ENCODE measurements at places on chromosomes 7 and 10.

DNA sequence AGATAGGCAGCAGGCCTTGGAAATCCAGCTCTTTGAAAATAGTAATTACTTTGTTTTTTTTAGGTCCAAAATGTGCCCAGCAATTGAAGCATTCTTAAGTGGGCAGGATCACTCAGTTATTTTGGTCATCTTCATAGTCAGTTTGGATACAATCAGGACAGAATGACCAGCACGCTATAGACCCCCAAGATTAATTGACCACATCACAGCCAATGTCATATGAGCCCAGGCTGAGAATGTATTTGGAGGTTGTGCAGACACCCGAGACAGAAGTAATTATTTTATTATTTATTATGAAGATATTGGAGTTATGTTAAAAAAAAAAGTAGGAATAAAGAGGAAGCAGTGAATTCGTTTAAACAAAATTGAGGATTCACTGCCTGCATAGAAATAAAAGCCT, 93.3 kb upstream of the PFKP start:
- no peak for DNase-seq

- peak; percentile 70 for DNase-seq
Measured at GRCh38 chr7:72493850-72494661, 81.9 kb upstream of the CALN1 start.

DNA sequence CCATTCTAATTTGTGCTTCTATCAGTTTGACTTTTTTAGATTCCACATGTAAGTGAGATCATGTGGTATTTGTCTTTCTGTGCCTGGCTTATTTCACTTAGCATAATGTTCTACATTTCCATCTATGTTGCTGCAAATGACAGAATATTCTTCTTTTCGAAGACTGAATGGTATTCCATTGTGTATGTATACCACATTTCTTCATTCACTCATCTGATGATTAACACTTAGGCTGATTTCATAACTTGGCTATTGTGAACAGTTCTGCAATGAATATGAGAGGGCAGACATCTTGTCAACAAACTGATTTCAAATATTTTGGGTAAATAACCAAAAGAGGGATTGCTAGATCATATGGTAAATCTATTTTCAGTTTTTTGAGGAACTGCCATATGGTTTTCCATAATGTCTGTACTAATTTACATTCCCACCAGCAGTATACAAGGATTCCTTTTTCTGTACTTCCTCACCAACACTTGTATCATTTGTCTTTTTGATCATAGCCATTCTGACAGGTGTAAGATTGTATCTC, 52.9 kb downstream of the ZNF22 start:
- DNase-seq: no peak

DNA sequence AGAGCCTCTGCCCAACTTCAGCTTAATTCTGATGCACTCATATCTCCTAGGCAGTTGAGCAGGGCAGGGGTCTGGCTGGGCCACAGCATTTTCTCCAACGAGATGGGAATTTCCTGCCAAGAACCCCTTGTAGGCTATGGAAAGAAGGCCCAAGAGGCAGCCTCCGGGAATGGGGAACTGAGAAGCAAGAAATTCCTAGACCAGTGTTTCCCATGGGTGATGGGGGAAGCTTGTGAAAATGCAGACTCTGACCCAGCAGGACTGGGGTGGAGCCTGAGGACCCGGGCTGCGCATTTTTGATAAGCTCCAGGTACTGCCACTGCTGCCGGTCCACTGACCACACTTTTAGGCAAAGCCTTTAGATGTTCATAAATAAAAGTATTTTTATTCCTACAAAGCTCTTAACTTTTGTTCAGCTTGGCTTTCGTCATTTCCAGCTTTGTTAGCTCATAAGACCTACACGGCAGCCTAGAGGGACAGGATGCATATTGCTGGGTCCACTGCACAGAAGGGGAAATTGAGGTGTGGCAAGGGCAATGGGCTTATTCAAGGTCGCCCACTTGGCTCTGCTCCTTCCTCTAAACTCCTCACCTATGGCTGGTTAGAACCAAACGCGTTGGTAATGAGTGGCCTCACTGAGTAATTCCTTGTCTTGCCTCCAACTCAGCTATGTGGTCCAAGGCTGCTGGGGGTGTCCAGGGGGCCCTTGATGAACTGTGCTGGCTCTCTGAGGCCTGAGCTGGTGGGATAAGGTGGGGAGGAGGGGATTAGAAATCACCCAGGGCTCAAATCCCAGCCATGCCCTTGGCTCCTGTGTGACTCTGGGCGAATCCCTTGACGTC, 29.5 kb downstream of the ZCCHC24 start:
- no peak for DNase-seq

DNA sequence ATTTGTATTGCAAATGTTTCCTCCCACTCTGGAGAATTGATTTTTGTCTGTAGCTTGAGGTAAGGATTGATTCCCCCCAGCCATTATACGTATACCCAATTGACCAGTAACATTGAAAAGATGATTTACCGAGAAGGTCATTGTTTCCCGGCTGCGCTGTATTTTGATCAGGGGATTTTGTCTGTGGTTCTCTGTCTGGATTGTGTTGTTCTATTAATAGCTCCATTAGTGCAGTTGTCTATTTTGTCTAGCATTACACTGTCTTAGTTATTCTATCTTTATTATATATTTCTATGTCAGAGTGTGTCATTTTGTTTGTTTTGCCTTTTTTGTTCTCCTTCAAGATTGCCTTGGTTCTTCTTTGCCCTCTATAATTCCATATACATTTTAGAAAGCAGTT, 37.7 kb downstream of the AHR start:
- no peak for DNase-seq

- DNase-seq: no peak
Measured at GRCh38 chr10:23147035-23147434, 45.1 kb upstream of the PTF1A start.

DNA sequence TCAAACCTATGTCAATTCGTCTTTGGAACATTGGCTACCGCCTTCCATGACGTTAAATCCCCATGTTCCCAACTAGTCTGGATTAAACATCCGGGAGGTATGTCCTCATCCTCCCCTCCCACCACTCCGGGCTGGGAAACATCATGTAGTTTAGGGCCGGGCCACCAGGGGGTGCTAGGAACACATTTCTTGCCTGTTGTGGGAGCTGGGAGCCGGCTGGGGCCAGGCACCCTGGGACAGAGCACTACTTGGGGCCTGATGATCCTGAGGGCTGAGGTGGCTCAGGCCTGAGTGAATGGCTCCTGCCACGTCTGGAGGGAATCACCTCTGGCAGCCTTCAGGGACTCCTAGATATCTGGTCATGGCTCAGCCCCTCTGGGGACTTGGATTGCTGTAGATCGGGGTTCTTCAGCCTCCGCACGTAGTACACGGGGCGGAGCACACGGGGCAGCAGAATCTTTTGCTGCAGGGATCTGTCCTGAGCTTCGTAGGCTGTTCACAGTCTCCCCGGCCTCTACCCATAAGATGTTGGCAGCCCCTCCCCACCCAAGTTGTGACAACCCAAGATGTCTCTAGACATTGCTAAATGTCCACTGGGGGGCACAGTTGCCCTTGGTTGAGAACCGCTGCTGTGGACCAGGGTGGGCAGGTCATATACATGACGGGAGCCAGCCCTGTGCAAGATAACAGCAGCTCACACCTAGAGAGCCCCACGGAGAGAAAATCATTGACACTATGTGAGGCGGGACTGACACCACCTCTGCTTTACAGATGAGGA, 141.2 kb upstream of the ZNF716 start:
- DNase-seq: peak; percentile 12

GRCh38 chr7:31114593-31115343, 62.7 kb downstream of the ADCYAP1R1 start:
- DNase-seq: no peak

- no peak for DNase-seq
Measured at GRCh38 chr7:51255036-51255435, 61.6 kb downstream of the COBL start.

DNA sequence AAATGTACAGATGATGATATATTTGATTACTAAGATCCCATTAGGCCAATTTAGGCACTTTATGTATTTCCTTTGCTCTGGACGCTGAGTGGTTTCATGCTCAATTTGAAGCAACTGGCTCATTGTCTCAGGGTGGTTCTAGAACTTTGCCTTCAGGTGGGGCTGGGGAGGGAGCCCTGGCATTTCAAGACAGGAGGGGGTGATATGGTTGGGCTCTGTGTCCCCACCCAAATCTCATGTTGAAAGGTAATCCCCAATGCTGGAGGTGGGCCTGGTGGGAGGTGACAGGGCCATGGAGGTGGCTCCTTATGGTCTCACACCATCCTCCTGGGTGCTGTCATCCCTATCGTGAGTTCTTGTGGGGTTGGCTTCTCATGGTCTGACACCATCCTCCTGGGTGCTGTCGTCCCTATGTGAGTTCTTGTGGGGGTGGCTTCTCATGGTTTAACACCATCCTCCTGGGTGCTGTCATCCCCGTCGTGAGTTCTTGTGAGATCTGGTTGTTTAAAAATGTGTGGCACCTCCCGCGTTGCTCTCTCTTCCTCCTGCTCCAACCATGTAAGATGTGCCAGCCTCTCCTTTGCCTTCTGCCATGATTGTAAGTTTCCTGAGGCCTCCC, 151.5 kb upstream of the KLF6 start:
- no peak for DNase-seq

DNA sequence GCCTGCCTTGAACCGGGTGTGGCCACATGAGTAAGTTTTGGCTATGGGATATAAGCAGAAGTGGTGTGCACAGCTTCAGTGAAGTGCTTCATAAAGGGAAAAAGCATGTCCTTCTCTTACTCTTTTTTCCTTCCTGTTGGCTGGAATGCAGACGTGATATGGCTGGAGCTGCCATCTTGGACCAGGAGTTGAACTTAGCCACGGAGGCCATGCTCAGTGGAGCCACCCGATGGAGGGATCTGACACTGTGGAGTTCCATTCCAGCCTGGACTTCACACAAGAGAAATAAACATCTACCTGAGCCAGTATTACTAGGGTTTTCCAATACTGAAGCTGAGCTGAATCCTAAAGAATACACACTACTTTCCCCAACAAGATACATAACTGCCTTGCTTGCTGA, 52.3 kb downstream of the CCDC3 start:
- no peak for DNase-seq

DNA sequence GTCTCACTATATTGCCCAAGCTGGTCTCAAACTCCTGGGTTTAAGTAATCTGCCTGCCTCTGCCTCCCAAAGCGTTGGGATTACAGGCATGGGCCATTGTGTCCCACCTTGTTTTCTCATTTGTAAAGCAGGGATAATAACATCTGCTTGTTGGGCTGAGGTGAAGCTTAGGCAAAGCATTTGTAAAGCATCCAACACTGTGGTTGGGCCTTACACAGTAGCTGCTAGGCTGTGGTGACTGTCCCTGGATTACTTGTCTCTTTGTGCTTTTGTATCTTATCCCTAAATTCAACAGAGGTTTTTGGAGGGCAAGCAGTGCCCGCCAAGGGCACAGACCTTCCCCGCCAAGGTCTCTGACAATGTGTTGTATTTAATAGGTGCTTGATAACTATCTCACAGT, 14.3 kb downstream of the HKDC1 start:
- no peak for DNase-seq

DNA sequence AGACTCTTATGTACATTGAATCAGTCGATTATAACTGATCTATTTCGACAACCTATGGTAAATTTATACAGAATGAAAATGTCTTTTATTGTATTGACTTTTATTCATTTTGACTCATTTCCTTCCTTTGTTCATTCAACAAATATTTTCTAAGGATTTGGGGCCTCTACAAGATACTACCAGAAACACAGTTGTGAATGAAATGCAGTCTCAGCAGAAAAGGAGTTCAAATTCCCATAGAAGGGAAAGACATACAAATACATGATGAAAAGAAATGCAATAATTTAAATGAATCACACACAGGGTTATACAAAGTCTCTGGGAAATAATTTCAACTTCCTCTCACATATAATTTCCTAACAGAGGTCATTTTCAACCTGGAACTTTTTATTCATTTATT, 134.0 kb upstream of the SEMA3A start:
- no peak for DNase-seq

GRCh38 chr10:6229746-6230145, 27.0 kb downstream of the PFKFB3 start:
- DNase-seq: no peak

GRCh38 chr7:154794147-154794780, 208.7 kb downstream of the PAXIP1 start:
- no peak for DNase-seq

DNA sequence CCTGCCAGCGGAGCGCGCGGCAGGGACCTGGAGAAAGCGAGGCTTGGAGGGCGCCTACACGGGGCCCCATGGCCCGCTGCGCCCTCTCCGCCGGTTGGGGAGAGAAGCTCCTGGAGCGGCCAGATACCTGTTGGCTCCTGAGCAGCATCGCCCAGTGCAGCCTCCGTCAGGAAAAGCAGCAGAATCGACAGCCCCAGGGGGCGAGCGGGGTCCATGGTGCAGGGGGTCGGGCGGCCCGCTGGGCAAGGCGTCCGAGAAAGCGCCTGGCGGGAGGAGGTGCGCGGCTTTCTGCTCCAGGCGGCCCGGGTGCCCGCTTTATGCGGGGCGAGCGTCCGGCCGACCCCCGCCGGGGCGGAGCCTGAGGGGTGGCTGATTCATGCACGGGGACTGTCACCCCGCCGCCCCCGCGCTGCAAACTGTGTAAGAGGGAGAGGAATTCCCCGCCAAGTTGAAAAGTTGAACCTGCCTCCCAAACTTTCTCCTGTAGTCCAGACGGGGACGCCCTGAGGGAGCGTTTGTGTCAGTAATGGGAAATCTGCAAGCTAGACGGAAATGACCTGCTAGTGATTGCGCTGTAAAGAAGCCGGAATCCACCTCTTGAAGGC, at the start of gene TFPI2:
Gene TFPI2 (minus strand): TSS at position 290 of the 605 bp plus-strand sequence. CDS start 75 bp downstream, at position 215.
- peak; percentile 27 for DNase-seq

GRCh38 chr10:86162696-86163400, 203.7 kb downstream of the GRID1 start:
- no peak for DNase-seq

- DNase-seq: no peak
Measured at GRCh38 chr10:78644550-78644949, 424.2 kb upstream of the ZMIZ1 start.

DNA sequence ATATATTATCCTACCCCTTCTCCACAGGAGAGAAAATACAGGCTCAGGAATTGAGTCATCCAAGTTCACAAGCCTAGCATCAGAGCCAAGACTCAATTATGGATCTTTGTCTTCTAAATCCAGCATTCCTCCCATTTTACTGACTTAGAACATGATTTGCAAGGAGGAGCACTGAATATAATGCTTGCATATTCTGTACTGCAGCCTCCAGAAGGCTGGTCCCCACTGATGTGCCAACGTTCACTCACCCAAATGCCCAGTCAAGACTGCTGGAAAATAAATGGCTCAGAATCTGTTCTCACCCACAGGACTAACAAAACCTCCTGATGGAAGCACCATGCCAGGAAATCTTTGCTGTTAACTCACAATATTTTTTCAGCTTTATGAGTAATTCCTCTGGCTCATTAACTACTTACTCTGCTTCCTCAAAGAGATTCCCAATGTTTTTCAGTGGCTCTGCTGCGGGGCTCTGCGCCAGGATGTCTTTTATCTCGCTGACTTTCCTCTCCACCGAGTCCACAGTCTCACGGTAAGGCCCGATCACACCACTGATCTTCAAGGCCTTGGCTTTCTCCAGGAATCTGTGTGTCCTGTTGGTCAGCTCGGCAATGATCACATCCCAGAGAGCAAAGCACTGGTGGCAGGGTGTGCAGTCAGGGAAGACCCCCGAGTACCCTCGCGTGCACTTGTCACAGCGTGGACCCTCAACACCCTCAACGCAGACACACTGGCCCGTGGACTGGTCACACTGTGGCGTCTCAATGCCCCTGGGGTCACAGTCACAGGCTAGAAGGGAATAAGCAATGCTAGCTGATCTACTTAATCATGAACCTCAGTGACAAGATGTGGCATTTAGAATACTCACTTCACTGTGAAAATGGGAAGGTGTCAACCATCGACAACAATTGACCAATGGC, 48.8 kb downstream of the DLD start:
- no peak for DNase-seq

Measured in stimulated activated CD4-positive, alpha-beta T cell treated with anti-CD3 and anti-CD28 coated beads, Interleukin-2, amount 100 ng/mL, for 24 hours (primary cell).